ENCODE measurements at places on chromosomes 4 and X. TPM values are rescaled to one million over a fixed set of nuclear protein-coding genes. Genes with fewer than 3 reads are reported as not detected.

MFSD8 gene
- 21.4 TPM for total RNA-seq

HPGDS gene
- total RNA-seq, result 1.3 TPM

CLDN22 gene
- total RNA-seq, result not detected

CT45A5 gene
- total RNA-seq, result 0.58 TPM

SPANXN3 gene
- not detected for total RNA-seq

VCX gene
- total RNA-seq, result not detected

GRCh38 chr4:139279760-139280620 lies at the start of gene MGARP:
MGARP (minus strand) TSS chr4:139280225; CDS start chr4:139280158, 67 bp downstream.
- peaks cover 9% of the 10 kb centered on the region for H3K36me3 ChIP-seq
- H3K4me3 ChIP-seq, result peak within 1 kb of the TSS; percentile 59
- no peak within 1 kb of the TSS for H3K27ac ChIP-seq

DNA sequence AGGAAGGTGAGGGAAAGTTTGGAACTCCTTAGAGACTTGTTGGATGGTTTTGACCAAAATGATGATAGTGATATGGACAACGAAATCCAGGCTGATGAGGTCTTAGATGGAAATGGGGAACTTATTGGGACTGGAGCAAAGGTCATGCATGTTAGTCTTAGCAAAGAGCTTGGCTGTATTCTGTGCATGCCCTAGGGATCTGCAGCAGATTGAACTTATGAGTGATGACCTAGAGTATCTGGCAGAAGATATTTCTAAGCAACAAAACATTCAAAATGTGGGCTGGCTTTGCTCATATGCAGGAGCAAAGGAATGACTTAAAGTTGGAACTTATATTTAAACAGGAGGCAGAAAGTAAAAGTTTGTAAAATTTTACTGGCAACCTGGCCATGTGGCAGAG lies 489.3 kb upstream of the DIPK2B start:
- H3K36me3 ChIP-seq, result no peaks in the 10 kb centered on the region
- H3K4me1 ChIP-seq, result no peaks in the 10 kb centered on the region
- no peak overlapping the region for H3K4me3 ChIP-seq
- no peaks in the 10 kb centered on the region for H3K27me3 ChIP-seq
- no peak overlapping the region for H3K27ac ChIP-seq

- H3K4me3 ChIP-seq, result no peak overlapping the region
- DNase-seq, result no peak
- H3K27ac ChIP-seq, result no peak overlapping the region
- no peaks in the 10 kb centered on the region for H3K27me3 ChIP-seq
- no peaks in the 10 kb centered on the region for H3K4me1 ChIP-seq
- H3K36me3 ChIP-seq, result no peaks in the 10 kb centered on the region
Observed at GRCh38 chrX:5702890-5703289, 525.8 kb downstream of the NLGN4X start.

DNA sequence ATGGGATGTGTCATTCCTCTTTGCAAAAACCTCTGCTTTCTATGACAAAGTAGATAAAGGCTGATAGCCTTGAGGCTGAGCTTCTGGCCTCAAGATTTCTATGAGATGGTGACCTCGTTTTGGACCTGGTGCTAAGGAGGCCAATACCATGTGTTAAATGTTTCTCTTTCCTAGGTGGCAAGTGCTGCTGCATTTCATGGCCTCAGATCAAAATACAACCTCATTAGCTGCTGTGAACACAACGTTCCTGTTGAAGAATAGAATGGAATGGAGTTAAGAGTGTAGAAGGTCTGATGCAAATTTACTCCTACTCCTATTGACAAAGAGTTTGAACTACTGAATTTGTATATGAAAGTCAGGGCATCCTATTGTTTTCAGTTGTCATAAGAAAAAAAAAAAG lies 112.0 kb downstream of the C4orf51 start:
- no peak for DNase-seq
- no peaks in the 10 kb centered on the region for H3K4me1 ChIP-seq
- H3K4me3 ChIP-seq, result no peak overlapping the region
- H3K36me3 ChIP-seq, result peaks cover 20% of the 10 kb centered on the region
- no peaks in the 10 kb centered on the region for H3K27me3 ChIP-seq

GRCh38 chr4:22941688-22942375 lies 249.1 kb downstream of the GBA3 start:
- no peak for DNase-seq
- no peaks in the 10 kb centered on the region for H3K27me3 ChIP-seq
- H3K36me3 ChIP-seq, result no peaks in the 10 kb centered on the region
- no peak overlapping the region for H3K4me3 ChIP-seq
- H3K4me1 ChIP-seq, result no peaks in the 10 kb centered on the region

GRCh38 chr4:26257850-26258249 lies 63.0 kb upstream of the RBPJ start:
- peaks cover 6% of the 10 kb centered on the region for H3K4me1 ChIP-seq
- H3K4me3 ChIP-seq, result no peak overlapping the region

DNA sequence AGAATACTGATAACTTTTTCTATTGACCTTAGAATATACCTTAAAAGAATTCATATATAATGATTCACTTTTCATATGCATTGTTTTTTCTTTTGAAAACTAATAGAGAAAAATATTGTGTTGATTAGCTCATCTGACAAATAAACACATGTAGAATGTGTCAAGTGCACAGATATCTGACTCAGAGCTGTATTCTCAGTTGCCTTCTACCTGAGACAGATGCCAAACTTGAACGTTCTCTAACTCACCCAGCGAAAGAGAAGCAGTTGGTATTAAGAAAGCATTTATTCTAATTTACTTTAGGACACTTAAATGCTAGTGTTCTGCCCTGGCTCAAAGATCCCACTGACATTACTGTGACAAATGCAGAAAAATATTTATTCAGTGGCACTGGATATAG lies 28.1 kb downstream of the USP53 start:
- H3K27ac ChIP-seq, result no peak overlapping the region
- H3K36me3 ChIP-seq, result peaks cover 12% of the 10 kb centered on the region
- no peaks in the 10 kb centered on the region for H3K27me3 ChIP-seq
- H3K4me3 ChIP-seq, result no peak overlapping the region

GRCh38 chr4:21507439-21507838 lies 441.1 kb downstream of the KCNIP4 start:
- no peak overlapping the region for H3K27ac ChIP-seq
- no peaks in the 10 kb centered on the region for H3K27me3 ChIP-seq
- H3K4me1 ChIP-seq, result no peaks in the 10 kb centered on the region
- no peaks in the 10 kb centered on the region for H3K36me3 ChIP-seq
- no peak for DNase-seq

GRCh38 chr4:143538979-143539669 lies 25.6 kb downstream of the SMARCA5 start:
- no peak overlapping the region for H3K4me3 ChIP-seq
- peaks cover 79% of the 10 kb centered on the region for H3K36me3 ChIP-seq
- DNase-seq, result no peak
- peaks cover 10% of the 10 kb centered on the region for H3K4me1 ChIP-seq

- peaks cover 6% of the 10 kb centered on the region for H3K36me3 ChIP-seq
- no peaks in the 10 kb centered on the region for H3K4me1 ChIP-seq
- DNase-seq, result no peak
- no peaks in the 10 kb centered on the region for H3K27me3 ChIP-seq
Observed at GRCh38 chr4:163137581-163137980, 29.1 kb downstream of the NAF1 start.

GRCh38 chrX:45348296-45348695 lies 147.6 kb upstream of the DIPK2B start:
- no peak overlapping the region for H3K4me3 ChIP-seq
- peaks cover 2% of the 10 kb centered on the region for H3K27me3 ChIP-seq
- no peaks in the 10 kb centered on the region for H3K36me3 ChIP-seq

- no peaks in the 10 kb centered on the region for H3K36me3 ChIP-seq
- no peaks in the 10 kb centered on the region for H3K27me3 ChIP-seq
- H3K4me1 ChIP-seq, result peaks cover 7% of the 10 kb centered on the region
- no peak overlapping the region for H3K4me3 ChIP-seq
- no peak overlapping the region for H3K27ac ChIP-seq
Observed at GRCh38 chr4:52917817-52918216, 55.7 kb downstream of the RASL11B start.

DNA sequence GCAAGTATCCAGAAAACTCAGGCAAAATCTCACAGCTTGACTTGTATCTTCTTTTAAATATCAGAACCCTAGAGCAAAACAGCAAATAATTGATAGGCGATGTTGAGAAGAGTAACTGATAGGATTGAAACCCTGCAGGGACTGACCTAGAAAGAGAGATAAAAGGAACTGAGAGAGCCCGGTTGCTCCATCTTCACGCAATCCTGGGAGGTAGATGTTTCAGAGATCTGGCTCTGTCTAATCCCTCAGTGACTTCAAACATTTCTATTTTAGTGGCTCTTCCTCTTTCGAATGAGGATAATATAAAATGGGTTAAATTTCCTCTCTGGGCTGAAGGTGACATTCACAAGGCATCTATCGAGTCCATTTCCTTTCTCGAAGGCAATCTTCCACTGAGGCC lies 39.3 kb upstream of the RPL34 start:
- H3K27me3 ChIP-seq, result no peaks in the 10 kb centered on the region
- no peak for DNase-seq
- H3K27ac ChIP-seq, result no peak overlapping the region

DNA sequence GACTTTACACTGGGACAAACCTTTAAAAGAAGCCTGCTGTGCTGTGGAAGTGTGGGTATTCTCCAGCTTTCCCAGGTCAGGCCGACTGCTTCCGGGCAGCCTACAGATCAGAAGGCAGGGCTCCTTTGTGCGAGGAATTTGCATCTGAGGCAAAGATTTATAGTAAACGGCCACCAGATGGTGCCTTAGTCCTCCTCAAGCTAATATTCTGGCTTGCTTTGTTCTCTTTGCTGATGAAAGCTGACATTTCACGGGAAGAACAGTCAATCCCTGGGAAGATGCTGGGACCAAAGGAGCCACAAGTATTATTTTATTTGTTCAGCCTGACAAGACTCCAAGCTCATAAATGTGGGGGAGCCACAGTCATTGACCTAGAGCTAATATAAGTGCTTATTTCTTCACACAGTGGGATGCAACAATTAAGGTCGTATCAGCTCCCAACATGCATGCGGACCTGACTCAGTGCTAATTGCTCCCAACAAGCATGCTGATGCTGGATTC lies 120.7 kb upstream of the TRIM2 start:
- peaks cover 22% of the 10 kb centered on the region for H3K4me1 ChIP-seq
- H3K36me3 ChIP-seq, result no peaks in the 10 kb centered on the region
- no peak overlapping the region for H3K4me3 ChIP-seq
- H3K27ac ChIP-seq, result no peak overlapping the region

- DNase-seq, result no peak
- H3K36me3 ChIP-seq, result no peaks in the 10 kb centered on the region
- H3K27me3 ChIP-seq, result no peaks in the 10 kb centered on the region
- H3K4me3 ChIP-seq, result no peak overlapping the region
Observed at GRCh38 chrX:131136776-131137175, 78.6 kb downstream of the ARHGAP36 start.

DNA sequence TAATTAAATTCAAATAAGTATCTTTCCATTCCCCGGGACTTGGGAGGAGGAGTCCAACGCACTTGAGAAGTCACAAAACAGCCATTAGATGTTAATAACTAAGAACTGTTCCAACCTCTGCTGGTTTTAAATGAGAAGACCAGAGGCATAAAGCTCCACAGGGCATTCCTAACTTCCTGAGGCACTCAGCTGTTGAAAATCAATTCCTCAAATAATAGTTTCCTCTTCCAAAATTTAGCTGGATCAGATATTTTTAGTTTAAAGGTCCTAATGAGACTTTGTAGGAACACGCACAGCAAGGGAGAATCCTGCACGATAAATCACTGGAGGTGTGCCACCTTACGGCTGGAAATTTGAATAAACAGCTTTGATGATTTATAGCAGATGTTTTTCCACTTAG lies 504.3 kb upstream of the ZFP42 start:
- no peak for DNase-seq
- no peaks in the 10 kb centered on the region for H3K27me3 ChIP-seq
- no peak overlapping the region for H3K4me3 ChIP-seq
- H3K36me3 ChIP-seq, result no peaks in the 10 kb centered on the region
- no peak overlapping the region for H3K27ac ChIP-seq
- no peaks in the 10 kb centered on the region for H3K4me1 ChIP-seq

- no peak overlapping the region for H3K4me3 ChIP-seq
- H3K27ac ChIP-seq, result no peak overlapping the region
- no peak for DNase-seq
Observed at GRCh38 chr4:147076728-147077127, 131.1 kb upstream of the TTC29 start.

- H3K4me1 ChIP-seq, result no peaks in the 10 kb centered on the region
- H3K27ac ChIP-seq, result no peak overlapping the region
- no peak for DNase-seq
- no peaks in the 10 kb centered on the region for H3K36me3 ChIP-seq
Observed at GRCh38 chr4:28211676-28212470, 1351.2 kb downstream of the STIM2 start.

DNA sequence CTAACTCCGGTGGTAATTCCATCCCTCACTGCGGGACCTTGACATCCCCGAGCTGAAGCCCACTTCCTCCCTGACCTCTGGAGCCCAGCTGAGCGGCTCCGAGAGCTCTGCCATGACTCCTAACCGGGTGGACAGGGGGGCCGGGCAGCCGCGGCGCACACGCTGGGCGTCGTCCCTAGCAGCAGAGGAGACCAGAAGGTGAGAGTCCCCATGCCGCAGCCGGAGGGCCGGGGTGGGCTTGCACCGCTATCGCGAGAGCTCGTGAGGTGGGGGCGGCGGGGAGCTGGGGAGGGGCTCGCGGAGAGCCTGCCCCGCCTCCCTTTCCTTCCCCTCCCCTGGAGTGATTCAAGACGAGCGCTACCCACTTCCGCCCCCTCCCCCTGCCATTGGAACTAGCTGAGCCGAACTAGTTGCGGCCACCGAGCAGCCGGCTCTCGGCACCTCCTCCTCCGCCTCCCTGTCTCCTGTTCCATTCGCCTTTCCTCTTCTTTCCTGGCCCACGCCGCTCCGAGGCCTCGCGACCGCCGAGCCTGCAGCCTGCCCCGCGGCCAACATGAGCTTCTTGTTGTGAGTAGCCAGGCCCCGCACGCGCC lies at the start of gene MOB1B:
MOB1B (plus strand) TSS at position 386 of the 593 bp plus-strand sequence; CDS start at position 554, 168 bp downstream.
- DNase-seq, result peak; percentile 89
- peaks cover 18% of the 10 kb centered on the region for H3K4me1 ChIP-seq
- H3K27me3 ChIP-seq, result no peaks in the 10 kb centered on the region
- H3K36me3 ChIP-seq, result peaks cover 14% of the 10 kb centered on the region
- peak within 1 kb of the TSS; percentile 80 for H3K27ac ChIP-seq

DNA sequence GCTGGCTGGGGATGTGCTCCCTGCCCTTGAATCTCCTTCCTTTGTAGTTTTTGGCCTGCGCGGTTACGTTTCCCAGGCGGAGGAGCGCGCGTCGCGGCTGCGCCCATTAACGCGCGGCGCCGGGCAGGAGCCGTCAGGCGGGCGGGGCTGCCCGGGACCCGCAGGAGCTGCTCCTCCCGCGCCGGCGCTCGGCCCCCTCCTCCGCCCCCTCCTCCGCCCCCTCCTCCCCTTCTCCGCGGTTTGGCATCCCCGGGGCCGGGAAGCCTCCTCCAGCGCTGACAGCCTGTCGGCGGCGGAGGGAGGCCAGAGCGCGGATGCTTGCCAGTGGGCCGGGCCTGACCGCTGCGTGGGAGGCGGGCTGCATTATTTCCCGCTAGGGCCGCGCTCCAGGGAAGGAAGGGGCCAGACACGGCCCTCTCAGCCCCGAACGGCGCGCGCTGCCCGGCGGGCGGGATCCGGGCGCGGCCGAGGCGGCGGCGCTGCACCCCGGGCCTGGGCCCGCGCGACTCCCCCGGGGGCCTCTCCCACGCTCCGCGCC lies at the start of gene DCLK2:
DCLK2 (plus strand) TSS at position 405 of the 538 bp plus-strand sequence. CDS start 583 bp downstream, outside the sequence.
- peaks cover 9% of the 10 kb centered on the region for H3K4me1 ChIP-seq
- DNase-seq, result peak; percentile 17
- peak within 1 kb of the TSS; percentile 49 for H3K4me3 ChIP-seq
- H3K27ac ChIP-seq, result no peak within 1 kb of the TSS
- H3K36me3 ChIP-seq, result no peaks in the 10 kb centered on the region

Data from activated CD4-positive, alpha-beta memory T cell treated with anti-CD3 and anti-CD28 coated beads, Interleukin-2, amount 10 ng/mL, durations not matched to agents 7 days and 5 days (primary cell).